Activated T-cell treated with anti-CD3 and anti-CD28 coated beads, Interleukin-2, amount 50 U/mL, for 72 hours (primary cell): ENCODE measurements at places on chromosomes 11 and 22.

- no peak for DNase-seq
Measured at GRCh38 chr11:31865606-31866300, 54.6 kb upstream of the PAX6 start.

- no peak for DNase-seq
Measured at GRCh38 chr11:61533401-61533800, 24.9 kb downstream of the LRRC10B start.

GRCh38 chr11:6703247-6704063, 20.3 kb upstream of the MRPL17 start:
- DNase-seq, result no peak

DNA sequence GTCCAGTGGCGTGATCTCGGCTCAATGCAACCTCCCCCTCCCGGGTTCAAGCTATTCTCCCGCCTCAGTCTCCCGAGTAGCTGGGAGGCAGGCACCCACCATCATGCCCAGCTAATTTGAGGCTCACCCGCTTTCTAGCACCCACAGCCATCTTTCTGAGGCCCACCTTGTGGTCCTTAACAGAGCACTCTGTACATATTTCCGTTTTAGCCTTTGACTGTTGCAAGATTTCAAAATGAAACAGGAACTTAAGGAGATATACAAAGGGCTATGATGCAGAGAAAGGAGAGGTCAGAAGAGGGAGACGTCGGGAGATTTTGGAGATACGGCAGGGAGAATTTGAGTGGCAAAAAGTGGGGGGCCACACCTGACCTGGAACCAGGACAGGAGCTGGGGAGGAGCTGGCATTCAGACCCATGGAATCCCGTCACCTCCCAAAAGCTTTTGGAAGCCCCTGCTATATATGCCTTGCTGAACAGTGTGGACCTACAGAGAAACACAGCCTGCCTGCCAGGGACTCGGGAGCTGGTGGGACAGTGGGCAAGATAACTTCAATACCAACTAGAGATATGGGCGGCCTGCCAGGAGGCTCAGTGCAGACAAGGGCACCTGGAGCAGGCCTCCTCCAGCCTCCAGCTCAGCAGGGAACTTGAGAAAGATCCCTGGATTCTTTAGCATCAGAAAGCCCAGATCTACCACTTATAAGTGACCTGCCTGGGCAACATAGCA, 8.0 kb upstream of the CLCF1 start:
- no peak for DNase-seq

- no peak for DNase-seq
Measured at GRCh38 chr22:48899523-48900326, 927.9 kb downstream of the BRD1 start.
